RWPE1 (cell line): ENCODE measurements at places on chromosomes 12 and 14.

- no peak for DNase-seq
Observed at GRCh38 chr12:121314431-121314830, 17.9 kb upstream of the CAMKK2 start.

DNA sequence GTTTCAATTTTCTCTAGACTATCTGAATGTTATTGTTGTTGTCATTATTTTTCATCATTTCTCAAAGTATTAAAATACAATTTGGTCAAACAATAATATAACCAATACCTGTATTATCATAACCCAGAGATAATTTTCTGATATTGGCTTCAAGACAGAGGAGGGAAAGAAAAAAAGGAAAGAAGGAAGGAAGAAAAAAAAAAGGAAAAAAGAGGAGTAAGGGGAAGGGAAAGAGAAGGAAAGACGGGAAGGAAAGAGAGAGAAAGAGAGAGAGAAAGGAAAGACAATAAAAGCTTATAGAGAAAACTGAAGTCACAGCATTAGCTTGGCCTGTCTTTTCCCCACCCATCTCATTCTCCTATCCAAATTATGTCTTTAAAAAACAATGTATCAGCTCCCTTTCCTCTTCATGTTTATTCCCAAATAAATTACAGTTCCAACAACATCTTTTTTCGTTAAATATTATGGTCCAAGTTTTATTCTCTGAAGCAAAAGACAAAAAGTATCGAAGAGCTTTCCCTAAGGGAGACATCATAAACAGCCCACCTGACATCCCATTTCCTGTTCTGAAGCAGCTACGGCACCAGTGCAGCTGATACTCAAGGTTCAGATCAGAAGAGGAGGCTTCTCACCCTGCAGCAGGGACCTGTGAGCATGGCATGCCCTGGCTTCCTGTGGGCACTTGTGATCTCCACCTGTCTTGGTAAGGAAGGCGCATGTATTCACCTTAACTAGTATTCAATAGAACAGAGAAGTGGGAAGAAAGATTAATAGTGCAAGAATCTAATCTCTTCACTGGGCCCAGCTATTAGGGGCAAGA, 308.3 kb downstream of the DAD1 start:
- DNase-seq = no peak

GRCh38 chr14:61472801-61473376, 151.5 kb downstream of the PRKCH start:
- DNase-seq = no peak

- no peak for DNase-seq
Observed at GRCh38 chr12:49811961-49812401, 16.2 kb downstream of the NCKAP5L start.
